Occipital lobe (tissue), 3 donors: ENCODE measurements at places on chromosomes 3 and 15. TPM values are rescaled to one million over a fixed set of nuclear protein-coding genes. Genes with fewer than 3 reads are reported as not detected.

DNA sequence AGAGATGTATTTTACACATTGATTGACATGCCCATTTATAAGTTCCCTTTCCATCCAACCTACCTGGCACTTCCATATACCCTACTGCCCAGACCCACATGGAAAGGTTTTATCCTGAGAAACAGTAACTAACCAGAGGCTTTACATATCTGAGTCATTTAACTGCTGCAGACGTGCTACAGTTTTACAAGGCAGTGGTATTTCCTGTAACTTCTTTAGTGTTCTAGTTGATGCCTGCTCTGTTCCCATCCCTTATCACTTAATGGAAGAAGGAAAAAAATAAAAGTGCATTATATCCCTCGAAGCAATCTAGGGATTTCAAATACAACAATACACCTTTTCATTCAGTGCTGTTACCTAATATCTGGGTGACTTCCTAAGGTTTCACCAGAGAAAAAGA is 107.1 kb downstream of the TMCO5A start:
- DNase-seq = no peak

- no peak for DNase-seq
These were observed 8.9 kb upstream of the NSMCE3 start for GRCh38 chr15:29278436-29279105.

DNA sequence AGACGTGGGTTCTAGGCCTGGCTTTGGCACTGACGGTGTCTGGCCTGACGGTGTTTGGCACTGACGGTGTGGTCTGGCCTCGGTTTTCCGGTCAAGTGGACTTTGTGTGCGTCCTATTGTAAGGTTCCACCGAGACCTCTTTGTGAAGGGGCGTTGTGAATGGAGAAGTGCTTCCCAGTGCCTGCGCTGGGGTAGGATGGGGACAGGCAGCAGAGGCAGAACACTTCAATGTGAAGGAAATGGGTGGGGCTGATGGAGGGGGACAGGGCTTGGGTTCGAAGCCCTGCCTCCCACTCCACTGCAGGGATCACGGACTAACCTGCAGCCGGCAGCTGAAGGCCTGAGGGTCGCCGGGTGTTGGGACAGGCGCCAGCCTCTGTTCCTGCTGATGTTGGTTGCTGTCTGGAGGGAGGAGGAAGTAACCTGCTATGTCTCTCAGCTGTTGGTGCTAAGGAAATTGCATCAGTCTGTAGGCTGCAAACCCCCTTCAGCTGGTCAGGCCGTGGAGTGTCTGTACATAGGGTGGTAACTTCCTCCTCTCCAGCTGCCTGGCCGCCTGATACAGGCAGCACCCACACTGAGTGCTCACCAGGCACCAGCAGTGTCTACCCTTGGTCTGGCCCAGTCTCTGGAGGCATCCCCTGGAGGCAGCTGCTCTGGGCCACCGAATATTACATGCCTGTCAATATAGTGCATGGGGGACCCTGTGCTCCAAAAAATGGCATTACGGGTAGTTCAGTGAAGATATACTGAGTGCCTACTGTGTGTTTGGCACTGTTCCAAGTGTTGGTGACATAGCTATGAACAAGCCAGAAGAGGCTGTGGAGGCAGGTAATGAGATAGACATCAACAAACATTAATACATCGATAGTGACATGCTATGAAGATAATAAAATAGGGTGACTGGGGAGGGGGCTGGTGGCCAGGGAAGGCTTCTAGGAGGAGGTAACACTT is 1.1 kb downstream of the TM6SF1 start:
- DNase-seq = peak; percentile 20

The WNT5A gene
- total RNA-seq = 6.6 TPM

The NRG4 gene
- total RNA-seq = not detected
